ENCODE measurements at places on chromosomes 7 and 10. TPM values are rescaled to one million over a fixed set of nuclear protein-coding genes. Genes with fewer than 3 reads are reported as not detected.

Gene SPDYE16
- 0.38 TPM for total RNA-seq

Gene CALML3
- not detected for total RNA-seq

DNA sequence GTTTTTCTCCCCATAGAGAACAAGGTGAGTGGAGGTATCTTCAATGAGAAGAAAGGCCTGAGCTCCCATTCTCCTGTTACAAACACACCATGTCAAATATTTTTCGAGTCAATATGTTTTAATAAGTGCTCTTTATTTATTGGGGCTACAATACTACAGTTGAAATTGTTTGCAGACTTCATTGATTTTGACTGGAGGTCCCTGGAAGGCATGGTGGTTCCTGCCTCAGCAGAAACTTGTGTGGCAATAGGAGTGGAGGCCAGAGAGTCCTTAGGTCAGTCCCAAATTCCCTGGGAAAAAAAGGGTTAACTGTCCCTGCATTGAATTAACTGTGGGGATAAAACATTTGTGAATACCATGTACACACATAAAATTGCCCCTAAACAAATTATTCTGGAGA lies 22.7 kb downstream of the KLF6 start:
- DNase-seq: no peak

DNA sequence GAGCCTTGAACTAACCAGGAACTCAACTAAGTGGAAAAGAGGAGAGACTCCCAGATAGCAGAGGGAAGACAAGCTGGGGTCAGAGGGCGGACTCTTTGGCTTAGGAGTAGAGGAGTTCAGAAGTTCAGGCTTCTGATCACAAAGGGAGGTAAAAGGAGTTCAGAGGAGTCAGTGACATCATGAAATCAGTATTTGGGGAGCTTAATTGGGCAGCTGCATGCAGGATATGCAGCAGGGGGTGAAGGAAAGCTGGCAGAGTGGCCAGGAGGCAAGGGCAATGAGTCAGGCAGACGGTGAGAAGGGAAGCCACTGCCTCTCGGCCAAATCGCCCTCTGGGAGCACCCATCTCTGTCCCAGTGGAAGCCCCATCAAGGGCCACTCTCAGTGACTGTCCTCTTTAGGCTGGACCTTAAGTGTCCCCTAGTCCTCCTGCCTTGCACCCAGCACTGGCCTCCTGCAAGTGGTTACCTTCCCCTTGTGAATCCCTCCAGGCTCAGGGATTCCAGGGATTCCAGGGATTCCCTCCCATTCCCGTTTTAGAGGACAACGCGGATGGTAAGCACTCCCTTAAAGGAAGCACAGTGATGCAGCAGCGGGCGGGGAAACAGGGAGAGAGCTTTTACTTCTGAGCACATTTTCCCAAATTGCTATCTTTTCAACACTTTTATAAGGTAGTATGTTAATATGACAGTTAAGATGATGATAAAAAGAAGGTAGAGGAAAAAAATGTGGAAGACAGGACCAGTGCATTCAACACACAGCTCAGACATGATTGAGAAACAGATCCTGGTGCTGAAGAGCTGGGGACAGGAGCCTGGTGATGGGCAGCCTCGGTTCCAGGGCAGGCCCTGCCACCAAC lies 72.6 kb downstream of the KCNMA1 start:
- DNase-seq: no peak

Gene ETV1
- not detected for total RNA-seq

GRCh38 chr7:132942701-132943100 lies 139.2 kb downstream of the CHCHD3 start:
- DNase-seq: no peak

GRCh38 chr10:95476469-95477174 lies 84.5 kb downstream of the SORBS1 start:
- DNase-seq: no peak

- DNase-seq: no peak
Observed at GRCh38 chr7:96737545-96738050, 28.0 kb upstream of the SEM1 start.

DNA sequence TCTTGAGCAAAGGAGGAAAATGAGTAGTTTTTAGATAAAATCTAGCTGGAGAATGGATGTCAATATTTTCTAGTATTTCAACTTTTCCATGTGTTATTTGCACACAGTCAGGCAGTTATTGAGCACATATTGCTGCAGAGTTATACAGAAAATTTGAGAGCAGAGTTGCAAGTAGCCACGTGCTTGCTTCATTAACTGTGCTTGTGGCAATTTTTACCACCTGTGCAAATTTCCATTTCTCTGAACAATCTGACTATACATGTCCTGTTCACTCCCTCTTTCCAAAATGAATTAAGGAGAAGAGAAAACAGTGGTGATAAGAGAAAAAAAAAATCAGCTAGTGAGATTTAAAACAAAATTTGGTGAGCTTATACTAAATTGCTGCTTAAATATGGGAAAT lies 178.5 kb downstream of the TAX1BP1 start:
- no peak for DNase-seq

Gene KCNMA1
- total RNA-seq: 0.10 TPM

Gene OR2A7
- total RNA-seq: 7.5 TPM

GRCh38 chr10:54559498-54559897 lies 241.5 kb downstream of the PCDH15 start:
- DNase-seq: no peak

- no peak for DNase-seq
Observed at GRCh38 chr10:70563230-70563629, 39.3 kb downstream of the PRF1 start.
